Heart right ventricle (tissue), 16 donors: ENCODE measurements at places on chromosomes 4 and X. TPM values are rescaled to one million over a fixed set of nuclear protein-coding genes. Genes with fewer than 3 reads are reported as not detected.

DNA sequence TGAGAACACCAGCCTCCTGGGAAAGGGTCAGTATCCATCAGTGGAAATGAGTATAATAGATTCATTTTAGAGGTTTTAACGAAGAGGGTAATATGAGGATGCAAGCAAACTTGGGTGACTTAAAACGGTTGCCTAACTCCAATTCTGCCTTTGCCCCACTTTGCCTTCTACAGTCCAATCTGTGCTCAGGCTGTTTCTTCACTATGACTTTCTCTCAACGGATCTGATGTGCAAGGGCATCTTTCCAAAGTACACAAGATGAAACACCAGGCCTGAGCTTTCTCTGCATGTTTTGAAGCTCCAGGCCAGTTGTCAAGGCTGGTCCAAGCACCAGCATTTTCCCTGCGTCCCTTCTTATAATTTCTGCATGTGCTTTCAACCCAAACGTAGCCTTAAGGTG, 68.0 kb upstream of the TMEM164 start:
- DNase-seq = no peak

Gene BEX1
- not detected for total RNA-seq

Gene GPR34
- 9.8 TPM for total RNA-seq

Gene SPANXN4
- not detected for total RNA-seq

Gene IGBP1
- 47.5 TPM for total RNA-seq

DNA sequence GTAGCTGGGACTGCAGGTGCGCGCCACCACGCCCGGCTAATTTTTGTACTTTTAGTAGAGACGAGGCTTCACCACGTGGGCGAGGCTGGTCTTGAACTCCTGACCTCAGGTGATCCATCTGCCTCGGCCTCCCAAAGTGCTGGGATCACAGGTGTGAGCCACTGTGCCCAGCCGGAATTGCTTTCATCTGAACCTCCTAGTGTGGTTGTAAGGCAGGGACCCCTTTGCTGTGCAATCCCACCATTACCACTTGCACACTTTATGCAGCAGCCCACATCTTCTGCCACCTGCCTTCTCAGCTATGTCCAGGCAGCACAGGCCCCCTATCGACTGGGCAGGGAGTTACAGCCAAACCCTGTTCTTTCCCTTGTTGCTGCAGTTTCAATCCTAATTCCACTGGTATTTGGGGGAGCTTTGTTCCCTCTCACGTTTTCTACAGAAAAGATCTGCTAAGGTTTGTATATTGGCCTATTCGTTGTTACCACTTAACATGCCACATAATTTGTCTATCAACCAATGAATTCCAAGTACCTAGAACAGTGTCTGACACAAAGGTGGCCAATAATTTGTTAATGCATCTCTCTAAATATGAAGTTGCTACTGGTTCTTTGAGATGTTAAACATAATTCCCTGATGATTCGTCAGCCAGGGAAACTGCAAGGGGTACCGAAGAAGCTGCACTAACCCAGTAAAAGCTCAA, 6.5 kb downstream of the RPL39 start:
- DNase-seq = no peak

DNA sequence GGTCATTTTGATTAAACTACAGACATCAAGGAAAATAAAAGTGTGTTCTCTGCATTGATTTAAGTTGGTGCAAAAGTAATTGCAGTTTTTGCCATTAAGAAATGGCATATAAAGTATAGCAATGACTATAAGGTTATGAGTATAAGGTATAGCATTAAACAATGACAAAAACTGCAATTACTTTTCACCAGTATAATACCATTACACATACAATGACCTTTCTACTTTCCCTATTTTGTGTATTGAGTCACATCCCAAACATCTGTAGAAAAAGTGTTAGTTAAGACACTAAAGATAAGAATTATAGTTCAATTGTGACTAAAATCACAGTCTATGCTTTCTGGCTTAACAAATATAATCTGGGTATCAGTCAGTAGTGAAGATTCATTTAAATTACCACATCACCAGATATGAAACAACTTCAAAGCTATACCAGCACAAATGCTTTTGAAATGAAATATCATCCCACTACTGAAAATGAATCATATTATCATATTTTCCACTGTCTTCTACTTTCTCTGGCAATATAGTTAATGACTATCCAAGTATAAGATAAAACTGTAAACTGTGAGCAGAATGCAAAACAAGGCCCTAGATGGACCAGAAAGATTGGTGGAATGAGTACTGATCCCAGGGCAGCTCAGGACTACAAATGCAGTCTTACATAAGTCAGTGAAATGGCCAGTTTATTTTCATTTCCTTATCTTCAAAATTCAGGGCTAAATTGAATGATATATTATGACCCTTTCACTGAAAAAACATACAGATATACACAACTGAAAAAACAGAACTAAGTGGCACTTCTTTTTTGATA, 241.1 kb downstream of the ANTXR2 start:
- no peak for DNase-seq

Gene CLNK
- total RNA-seq = not detected

GRCh38 chrX:136183172-136183571, 35.8 kb downstream of the FHL1 start:
- no peak for DNase-seq

DNA sequence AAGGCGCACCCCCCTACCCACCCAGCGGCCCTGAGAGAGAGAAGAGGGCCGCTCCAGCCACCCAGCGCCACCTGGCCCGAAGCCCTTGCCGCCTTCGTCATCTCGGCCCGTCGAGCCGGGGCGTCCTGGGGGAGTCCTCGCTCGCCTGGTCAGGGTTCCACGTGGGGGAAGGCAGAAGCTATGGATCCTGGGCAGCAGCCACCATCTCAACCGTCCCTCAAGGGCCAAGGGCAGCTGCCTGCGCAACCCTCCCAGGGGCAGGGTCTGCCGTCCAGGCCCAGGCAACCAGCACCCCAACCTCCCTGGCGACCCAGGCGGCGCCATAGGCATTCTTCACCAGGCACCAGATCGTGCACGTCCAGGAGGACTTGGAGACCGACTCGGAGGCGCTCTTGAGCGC, 51.5 kb upstream of the IL13RA2 start:
- DNase-seq = no peak

Gene MTTP
- 5.4 TPM for total RNA-seq

- DNase-seq = no peak
These were observed 31.6 kb downstream of the SLC9A6 start for GRCh38 chrX:136016881-136017280.

Gene GPRIN3
- total RNA-seq = 11.6 TPM

Gene ANAPC10
- total RNA-seq = 13.5 TPM

- DNase-seq = no peak
These were observed 405.3 kb upstream of the EDA2R start for GRCh38 chrX:67044029-67044653.

Gene PSAPL1
- not detected for total RNA-seq
